ENCODE measurements at places on chromosomes 1 and 21. TPM values are rescaled to one million over a fixed set of nuclear protein-coding genes. Genes with fewer than 3 reads are reported as not detected.

GRCh38 chr1:233406994-233407631 is 79.6 kb downstream of the MAP3K21 start:
- no peak for DNase-seq

DNA sequence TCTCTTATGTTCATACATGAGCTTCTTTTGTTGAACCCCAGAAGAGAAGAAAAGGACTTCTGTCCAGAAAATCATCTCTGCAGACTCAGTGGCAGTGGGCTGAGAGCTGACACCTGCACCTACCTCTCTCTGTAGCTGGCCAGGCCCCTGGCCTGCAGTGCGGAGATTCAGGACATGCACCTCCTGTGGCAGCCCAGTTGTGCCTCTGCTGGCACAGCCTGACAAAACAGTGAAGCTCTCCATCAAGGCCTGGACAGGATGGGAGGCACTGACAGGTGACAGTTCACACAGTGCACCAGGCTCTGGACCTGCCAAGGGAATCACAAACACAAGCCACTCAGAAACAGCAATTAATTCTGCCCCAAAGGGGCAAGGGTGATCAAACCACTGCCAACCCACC is 88.8 kb downstream of the TGFBR3 start:
- DNase-seq = no peak

GRCh38 chr1:109499081-109499480 is 5.2 kb downstream of the CYB561D1 start:
- DNase-seq = no peak

- no peak for DNase-seq
Measured at GRCh38 chr1:152388889-152389288, 25.2 kb downstream of the CRNN start.

- DNase-seq = no peak
Measured at GRCh38 chr1:61604684-61605083, 120.3 kb downstream of the TM2D1 start.

GRCh38 chr1:237287876-237288521 is 246.0 kb downstream of the RYR2 start:
- DNase-seq = no peak

- no peak for DNase-seq
Measured at GRCh38 chr1:85798419-85798818, 90.2 kb upstream of the ZNHIT6 start.

DNA sequence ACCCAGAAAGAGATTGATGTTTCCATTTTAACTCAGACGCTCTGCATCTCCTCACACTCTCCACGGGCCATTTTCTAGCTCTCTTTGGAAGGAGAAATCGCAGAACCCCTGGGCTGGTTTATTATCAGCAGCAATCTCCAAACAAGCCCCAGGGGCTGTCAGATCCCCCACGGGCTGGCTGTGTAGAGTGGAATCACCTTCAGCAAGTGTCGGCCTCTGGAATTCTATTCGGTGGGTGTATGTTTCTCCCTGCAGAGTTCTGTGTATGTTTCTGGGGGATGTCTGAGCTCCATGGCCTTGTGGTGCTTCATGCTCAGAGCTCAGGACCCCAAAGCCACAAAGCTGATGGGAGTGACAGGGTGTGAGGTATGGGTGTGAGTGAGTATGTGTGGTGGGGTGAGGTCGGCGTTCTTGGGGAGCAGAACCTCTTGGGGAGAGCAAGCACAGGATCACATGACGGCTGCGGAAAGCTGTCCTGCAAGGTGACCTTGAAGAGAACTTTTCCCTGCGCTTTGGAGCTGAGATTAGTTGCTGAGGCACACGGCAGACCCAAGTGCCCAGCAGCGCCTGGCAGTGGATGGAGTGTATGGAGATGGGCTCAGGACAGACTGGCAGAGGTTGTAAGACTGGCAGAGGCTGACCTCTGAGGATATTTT is 489 bp downstream of the ACOT11 start:
- DNase-seq = no peak

- no peak for DNase-seq
Measured at GRCh38 chr1:220893701-220894024, 14.4 kb downstream of the HLX start.

GRCh38 chr1:164726235-164726634 is 167.3 kb downstream of the PBX1 start:
- no peak for DNase-seq

DNA sequence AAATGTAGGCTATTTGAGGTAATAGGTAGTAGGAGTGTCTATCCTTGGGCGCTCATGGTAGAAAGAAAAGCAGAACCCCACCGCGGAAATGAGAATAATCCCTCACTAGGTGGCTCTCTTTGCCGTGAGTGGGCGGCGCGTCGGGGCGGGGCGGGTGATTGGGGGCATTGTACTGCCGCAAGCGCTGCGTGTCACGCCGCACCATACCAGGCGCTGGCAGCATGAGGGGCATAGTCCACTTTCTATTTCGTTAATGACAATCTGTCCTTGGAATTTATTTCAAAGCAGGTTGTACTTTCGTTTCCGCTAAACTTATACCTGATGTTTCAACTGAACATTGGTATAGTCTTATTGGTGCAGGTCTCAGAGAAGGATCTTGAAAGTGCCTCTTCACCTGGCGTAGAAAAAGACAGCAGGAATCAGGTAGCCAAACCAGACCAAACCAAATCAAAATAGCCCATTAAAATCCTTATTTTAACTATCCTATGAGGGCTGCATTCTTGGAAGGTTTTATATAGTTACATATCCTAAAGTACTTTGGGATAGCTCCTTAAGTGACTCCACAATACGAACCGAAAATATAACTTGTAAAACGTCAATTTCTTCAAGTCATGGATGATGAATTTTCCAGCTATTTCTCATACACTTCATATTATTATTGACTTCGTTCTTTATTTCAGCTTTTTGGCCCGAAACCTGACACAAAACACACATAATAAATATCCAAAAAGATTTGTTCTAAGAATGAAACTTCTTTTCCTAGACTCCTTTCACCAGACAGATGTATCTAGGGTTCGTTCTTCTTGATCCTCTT is 1.9 kb upstream of the SMG7 start:
- DNase-seq = peak; percentile 63

DNA sequence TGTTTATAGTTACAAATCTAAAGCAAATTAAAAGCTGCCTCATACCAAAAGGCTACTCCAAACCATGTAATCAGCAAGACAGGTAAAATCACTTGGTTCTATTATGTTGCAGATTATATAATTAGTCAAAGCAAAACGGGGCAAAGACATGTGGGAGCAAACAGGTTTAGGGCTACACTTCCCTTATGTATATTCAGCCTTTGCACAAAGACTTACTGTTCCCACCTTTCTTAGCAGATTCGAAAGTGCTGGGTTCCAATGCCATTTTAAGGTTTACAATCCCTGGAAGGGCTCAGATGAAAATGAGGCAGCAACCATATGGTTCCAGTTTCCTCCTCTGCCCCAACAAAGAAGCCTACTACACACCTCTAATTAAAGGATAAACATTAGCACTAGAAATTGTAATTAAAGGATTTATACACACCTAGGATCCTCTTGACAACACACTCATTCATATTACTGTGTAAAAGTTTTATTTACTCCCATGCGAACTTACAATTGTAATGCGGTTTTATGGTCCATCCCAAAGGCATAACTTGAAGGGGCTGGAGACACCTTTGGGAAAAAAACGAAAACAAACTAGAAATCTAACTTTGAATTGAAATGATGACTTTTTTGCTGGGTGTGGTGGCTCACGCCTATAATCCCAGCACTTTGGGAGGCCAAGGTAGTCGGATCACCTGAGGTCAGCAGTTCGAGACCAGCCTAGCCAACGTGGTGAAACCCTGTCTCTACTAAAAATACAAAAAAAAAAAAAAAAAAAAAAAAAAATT is 117.3 kb upstream of the PKN2 start:
- DNase-seq = no peak

DNA sequence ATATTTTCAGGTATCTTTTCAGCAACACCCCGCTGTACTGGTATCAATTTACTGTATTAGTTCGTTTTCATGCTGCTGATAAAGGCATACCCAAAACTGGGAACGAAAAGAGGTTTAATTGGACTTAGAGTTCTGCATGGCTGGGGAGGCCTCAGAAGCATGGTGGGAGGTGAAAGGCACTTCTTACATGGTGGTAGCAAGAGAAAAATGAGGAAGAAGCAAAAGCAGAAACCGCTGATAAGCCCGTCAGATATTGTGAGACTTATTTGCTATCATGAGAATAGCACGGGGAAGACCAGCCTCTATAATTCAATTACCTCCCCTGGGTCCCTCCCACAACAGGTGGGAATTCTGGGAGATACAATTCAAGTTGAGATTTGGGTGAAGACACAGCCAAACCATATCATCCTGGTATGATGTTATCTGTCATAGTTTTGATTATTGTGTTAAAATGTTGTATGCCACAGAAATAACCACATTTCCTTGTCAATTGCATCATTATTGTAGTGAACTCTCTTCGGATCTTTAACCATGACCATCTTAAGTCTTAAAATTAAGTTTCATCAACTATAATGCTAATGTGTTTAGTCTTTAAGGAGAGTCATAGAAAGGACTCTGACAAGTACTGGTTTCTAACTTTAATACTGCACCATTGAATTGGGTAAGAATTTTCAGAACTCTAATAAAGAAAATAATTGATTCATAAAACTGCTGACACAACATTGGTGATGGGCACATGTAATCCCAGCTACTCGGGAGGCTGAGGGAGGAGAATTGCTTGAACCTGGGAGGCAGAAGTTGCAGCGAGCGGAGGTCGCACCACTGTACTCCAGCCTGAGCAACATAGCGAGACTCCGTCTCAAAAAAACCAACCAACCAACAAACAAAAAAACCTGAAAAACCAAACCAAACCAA is 58.2 kb downstream of the TBX19 start:
- no peak for DNase-seq

- no peak for DNase-seq
Measured at GRCh38 chr1:100036718-100037655, 67.2 kb downstream of the SLC35A3 start.

GRCh38 chr1:27959792-27960603 is at the start of gene XKR8:
XKR8 (plus strand) TSS chr1:27959973; CDS start chr1:27960070, 97 bp downstream.
- DNase-seq = peak; percentile 70

DNA sequence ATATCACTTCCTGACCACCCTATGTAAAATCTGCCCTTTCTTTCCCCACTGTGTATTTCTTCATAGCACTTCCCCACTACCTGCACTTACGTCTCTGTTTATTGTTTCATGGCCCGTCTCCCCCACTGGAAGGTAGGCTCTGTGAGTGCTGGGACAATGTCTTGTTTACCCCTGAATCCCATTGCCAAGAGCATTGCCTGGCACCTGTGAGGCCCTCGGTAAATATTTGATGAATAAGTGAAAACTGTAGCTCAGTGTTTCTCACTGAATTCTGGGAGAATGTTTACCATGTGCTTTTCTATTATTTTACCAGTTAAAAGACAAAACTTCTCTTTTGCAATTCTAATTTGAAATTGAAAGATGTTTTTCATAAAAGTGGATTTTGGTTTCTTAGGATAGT is 11.8 kb downstream of the NFASC start:
- no peak for DNase-seq

DNA sequence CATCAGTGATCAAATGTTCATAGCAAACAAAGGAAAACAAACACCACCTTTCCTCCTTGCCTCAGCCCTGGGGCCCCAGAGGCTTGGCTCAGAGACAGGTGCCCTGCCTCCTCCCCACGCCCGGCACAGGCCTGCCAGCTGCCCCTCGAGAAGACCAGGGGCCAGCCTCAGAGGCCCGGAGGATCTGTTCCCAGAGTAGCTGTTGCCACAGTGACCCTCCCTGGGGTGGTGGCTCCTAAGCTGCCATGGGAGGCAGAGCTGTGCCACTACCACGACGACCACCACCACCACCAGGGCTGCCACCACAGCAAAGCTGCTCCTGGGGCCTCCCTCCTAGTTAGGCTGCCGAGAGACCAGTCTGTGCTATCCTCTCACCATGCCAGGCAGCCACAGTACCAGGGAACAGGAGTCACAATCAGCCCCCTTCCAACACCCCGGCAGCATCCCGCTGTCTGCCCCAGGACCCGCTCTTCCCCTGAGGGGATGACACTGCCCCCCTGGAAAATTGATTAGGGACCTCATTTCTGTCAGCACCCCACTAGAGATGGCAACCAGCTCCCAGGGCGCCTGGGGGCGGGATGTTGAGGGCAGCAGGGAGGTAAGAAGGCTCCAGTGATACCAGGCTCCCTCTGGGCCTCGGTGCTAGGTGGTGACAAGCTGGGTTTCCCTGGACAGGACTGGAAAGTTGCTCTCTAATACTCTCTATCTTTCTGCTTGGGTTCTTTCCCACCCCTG is 30.5 kb downstream of the KCNC4 start:
- no peak for DNase-seq

DNA sequence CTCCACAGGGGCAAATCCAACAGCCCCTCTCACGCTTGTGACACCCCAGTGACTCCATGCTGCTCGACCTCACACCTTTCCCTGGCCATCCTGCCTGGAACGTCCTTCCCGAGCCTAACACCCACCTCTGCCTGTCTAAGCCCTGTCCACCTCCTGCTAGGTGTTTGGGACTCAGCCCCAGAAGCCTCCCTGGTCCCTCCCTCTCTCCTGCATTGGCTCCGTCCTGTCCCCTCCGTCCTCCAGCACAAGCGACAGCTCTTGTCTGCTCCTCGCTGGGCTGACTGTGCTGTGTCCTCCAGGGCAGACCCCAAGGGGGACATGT is 102.0 kb upstream of the IFFO2 start:
- DNase-seq = no peak

GRCh38 chr1:3929126-3929525 is 29.1 kb upstream of the C1orf174 start:
- no peak for DNase-seq

- no peak for DNase-seq
Measured at GRCh38 chr1:103122983-103123720, 14.8 kb upstream of the COL11A1 start.

- DNase-seq = no peak
Measured at GRCh38 chr21:29725025-29725736, 214.6 kb downstream of the GRIK1 start.

TGFB2 gene
- 0.34 TPM for total RNA-seq

LMX1A gene
- total RNA-seq = not detected

TTLL10 gene
- total RNA-seq = 0.10 TPM

LRRIQ3 gene
- total RNA-seq = 1.1 TPM

LCE1B gene
- not detected for total RNA-seq

PRAMEF33 gene
- total RNA-seq = not detected

OR2T2 gene
- not detected for total RNA-seq

CR1 gene
- total RNA-seq = 0.07 TPM

LCE2D gene
- not detected for total RNA-seq

RUNX3 gene
- total RNA-seq = 22.6 TPM

EBNA1BP2 gene
- 109 TPM for total RNA-seq

PLA2G2A gene
- total RNA-seq = not detected

OR2G6 gene
- total RNA-seq = not detected
